ENCODE measurements at places on chromosomes 3 and 15.

DNA sequence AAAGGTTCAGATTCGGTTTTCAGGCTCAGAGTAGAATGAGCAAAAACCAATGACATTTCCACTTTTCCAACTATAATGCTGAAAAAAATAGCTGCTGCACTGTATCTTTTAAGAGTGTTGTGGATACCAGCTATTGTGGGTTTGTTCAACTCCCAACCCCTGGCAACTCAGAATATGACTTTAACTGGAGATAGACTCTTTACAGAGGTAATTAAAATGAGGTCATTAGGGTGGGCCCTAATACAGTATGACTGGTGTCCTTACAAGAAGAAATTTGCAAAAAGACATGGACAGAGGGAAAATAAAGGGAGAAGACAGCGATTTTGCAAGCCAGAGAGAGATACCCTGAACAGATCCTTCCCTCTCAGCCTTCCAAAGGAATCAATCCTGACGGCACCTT is 39.5 kb downstream of the ANKRD28 start:
- no peak for DNase-seq

- peak; percentile 90 for DNase-seq
Measured at GRCh38 chr3:191328962-191329653, at the start of gene CCDC50. TSS of gene CCDC50 (plus strand) at chr3:191329394. CDS start at chr3:191329675, 281 bp downstream.

GRCh38 chr3:119885746-119886530 is 104.0 kb downstream of the NR1I2 start:
- no peak for DNase-seq

- no peak for DNase-seq
Measured at GRCh38 chr3:28050885-28051284, 190.5 kb upstream of the CMC1 start.

GRCh38 chr3:113769551-113769950 is 22.7 kb downstream of the ATP6V1A start:
- no peak for DNase-seq

- DNase-seq, result no peak
Measured at GRCh38 chr3:14227856-14228255, 49.2 kb downstream of the LSM3 start.

DNA sequence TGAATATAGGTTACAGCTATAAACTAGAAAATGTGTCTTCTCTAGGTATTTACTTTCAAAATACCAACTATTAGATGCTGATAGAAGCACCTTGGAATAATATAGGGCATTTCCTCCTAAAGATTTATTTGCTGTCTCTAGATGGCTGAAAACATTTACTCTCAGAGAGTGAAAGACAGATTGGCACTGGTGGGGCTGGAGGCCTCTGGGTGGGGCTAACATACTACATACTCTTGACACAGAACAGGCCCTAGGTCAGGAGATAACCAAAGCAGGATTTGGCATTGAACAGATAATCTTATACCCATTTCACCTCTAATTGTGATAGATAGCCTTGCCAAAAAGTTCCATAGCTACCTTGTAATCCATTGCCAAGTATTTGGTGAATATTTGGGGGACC is 253.3 kb upstream of the TBC1D5 start:
- no peak for DNase-seq

All from ELF-1 (cell line).